ENCODE measurements at places on chromosomes 6 and 20. TPM values are rescaled to one million over a fixed set of nuclear protein-coding genes. Genes with fewer than 3 reads are reported as not detected.

ECT2L gene
- 0.13 TPM for total RNA-seq

OPRL1 gene
- total RNA-seq, result 1.2 TPM

SOBP gene
- 9.5 TPM for total RNA-seq

PABPC1L gene
- 48.6 TPM for total RNA-seq
